Omental fat pad (tissue), 4 donors: ENCODE measurements at places on chromosomes 7 and 10. TPM values are rescaled to one million over a fixed set of nuclear protein-coding genes. Genes with fewer than 3 reads are reported as not detected.
A peak's percentile ranks its signal among the peaks of the same experiment; 100 is the strongest.

The INMT gene
- 545 TPM for total RNA-seq

The SUN3 gene
- not detected for total RNA-seq

GRCh38 chr7:142808461-142808801 is 37.7 kb downstream of the PRSS2 start:
- DNase-seq: no peak

DNA sequence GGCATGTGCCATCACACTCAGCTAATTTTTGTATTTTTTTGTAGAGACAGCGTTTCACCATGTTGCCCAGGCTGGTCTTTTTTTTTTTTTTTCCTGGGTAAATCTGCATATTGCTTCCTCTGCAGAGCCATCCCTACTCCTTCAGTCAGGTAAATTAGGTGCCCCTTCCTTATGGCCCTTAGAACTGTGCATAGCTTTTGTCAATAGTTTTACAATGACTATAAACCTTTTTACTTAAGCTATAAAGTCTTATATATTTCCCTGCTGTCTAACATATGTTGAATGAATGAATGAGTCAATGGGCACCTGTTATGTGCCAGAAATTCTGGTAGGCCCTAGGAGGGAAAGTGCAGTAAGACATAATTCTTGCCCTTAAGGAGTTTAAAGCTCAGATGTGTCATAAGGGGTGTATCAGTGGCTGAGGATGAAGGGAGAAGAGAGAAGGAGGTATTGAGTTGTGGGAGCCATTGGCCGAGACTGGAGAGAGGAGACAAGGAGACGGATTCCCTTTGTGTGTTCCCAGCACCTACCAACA is 30.6 kb upstream of the UBE2D1 start:
- no peak for DNase-seq

GRCh38 chr7:43108255-43109011 is 4.0 kb upstream of the HECW1 start:
- DNase-seq: peak; percentile 73
